ENCODE measurements at places on chromosomes 3 and 15.

- no peak for DNase-seq
Measured at GRCh38 chr3:129277829-129278271, 820 bp upstream of the HMCES start.

DNA sequence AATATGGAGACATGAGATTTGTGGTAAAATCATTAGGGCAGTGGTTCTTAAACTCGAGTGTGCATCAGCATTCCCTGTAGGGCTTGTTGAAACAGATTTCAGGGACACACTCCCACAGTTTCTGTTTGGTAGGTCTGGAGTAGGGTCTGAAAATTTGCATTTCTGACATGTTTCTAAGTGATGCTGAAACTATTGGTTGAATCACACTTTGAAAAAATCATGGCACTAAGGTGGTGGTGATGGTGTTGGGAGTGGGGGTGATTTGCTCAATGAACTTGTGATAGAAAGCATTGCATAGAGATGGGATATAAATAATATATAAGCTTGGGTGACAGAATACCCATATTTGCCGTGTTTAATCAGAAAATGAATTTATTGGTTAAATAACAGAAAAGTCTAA is 11.3 kb downstream of the MITF start:
- no peak for DNase-seq

DNA sequence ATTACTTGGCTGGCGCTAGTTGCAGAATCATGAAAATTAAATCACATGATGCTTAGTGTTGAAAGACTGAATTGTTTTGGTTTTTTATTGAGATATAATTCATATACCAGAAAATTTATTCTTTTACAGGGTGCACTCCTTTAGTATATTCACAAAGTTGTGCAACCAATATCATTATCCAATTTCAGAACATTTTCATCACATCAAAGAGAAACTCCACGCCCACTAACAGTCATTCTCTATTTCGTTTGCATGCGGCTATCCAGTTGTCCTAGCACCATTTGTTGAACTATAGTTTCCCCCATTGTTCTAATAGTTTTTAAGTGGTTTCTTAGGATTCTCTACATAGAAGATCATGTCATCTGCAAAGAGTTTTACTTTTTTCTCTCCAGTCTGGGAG is 3.7 kb downstream of the EHD4 start:
- DNase-seq, result no peak

DNA sequence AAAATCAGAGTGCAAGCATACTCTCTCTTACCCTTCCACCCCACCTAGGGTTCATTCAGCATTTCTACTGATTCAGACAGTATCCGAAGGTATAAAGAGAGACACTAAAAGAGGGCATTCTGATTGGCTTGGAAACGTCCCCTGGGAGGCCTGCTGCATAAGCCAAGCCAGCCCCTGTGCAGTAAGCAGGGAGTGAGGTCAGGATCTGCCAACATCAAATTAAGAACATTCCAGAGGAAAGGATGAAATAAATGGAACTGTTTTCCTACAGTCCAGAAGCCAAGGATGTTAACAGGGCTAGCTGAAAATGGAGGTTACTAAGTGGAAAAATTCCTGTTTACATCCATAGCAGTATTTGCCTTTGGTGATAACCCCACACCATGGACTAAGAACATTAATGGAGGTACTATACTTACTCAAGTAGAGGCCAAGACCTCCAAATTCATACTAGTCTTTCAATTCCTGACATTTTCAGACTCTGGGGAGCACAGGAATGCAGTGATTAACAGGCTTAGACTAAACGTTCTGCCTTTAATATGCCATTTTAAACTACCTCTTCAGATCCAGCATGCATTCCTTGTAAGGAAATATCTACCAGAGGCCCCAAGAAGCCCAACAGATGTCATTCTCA is 34.5 kb downstream of the NPTN start:
- no peak for DNase-seq

GRCh38 chr3:39250116-39250747 is 29.6 kb downstream of the CX3CR1 start:
- DNase-seq, result no peak

DNA sequence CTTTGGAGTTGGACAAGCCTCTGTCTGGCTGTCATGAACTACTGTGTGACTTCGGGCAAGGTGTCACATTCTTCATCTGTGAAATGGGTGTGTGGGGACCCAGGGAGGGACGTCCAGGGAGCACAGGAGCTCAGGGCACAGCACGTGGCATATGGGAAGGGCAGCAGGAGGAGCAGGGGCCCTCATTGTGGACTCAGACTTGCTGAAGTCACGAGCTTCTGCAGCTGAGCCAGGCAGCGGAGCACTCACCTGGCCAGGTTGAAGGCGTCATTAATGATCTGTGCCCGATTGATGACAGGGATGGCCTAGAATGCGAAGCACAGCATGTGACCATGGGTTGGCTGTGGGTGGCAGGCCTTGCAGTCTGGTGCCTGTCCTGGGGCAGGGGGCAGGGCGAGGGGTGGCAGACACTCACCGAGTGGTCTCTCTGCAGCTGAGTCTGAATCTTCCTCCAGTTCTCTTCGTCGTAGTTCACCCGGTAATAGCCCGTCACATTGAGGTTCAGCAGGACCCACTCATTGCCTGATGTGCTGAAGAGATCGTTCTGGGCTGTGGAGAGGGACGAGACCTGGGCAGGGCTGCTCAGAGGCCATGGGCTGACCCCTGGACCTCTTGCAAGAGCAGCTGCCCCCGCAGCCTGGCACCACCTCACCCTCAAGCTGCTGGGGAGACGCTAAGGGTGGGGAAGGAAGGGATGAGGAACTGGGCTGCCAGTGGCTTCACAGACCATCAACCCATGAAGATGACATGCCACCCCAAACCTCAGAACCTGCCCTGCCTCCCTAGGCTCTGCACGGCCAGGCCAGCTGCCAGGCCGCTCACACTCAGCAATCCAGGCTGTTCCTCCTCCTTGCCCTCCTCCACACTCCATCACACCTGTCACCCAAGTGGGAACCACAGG is 15.4 kb downstream of the ANPEP start:
- no peak for DNase-seq

DNA sequence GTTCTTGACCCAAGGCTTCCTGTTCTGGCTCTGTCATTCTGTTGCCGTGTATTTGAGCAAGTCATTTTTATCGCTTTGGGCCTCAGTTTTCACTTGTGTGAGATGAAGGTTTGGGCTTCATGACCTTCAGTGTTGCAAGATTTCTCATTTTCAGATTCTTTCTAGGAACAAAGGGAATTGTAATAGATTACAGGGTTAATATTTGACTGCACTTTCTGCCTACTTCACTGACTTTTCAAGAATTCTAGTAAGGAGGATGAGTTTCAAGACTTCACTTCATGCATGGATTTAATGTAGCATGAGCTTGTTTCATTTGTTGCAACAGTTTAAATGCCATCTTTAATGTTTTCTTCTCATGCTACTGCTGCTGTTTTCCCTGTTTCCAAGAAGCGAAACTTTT is 226.5 kb downstream of the NLGN1 start:
- DNase-seq, result no peak

DNA sequence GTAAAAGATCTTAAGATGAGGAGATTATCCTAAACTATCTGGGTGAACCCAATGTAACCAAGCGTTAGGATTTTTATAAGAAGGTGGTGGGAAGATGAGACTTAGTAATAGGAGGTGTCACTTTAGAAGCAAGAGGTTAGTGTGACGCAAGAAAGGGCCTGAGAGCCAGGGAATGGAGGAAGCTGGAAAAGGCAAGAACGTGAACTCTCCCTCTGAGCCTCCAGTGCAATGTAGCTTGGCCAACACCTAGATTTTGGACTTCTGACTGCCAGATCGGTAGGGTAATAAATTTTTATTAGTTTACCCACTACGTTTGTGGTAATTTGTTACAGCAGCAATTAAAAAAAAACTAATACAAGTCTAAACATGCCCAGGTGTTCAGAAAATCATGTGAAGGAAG is 20.8 kb upstream of the CNTN6 start:
- DNase-seq, result no peak

DNA sequence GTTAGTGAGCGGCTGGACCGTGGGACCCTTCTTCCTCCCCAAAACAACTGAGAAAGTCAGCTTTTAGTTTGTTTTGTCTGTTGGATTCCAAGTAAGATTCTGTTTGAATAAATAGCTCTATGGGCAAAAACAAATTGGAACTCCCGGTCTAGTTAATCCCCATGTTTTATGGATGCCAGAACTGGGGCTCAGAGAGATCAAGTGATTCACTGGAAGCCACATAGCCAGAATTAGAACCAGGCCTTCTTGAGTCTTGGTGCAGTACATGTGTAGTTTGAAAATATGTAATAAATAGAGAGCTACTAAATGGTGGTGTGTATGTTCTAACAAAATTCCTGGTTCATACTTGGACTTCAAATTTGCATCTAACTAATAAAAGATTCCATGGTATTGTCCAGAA is 29.3 kb upstream of the POLR2M start:
- no peak for DNase-seq

DNA sequence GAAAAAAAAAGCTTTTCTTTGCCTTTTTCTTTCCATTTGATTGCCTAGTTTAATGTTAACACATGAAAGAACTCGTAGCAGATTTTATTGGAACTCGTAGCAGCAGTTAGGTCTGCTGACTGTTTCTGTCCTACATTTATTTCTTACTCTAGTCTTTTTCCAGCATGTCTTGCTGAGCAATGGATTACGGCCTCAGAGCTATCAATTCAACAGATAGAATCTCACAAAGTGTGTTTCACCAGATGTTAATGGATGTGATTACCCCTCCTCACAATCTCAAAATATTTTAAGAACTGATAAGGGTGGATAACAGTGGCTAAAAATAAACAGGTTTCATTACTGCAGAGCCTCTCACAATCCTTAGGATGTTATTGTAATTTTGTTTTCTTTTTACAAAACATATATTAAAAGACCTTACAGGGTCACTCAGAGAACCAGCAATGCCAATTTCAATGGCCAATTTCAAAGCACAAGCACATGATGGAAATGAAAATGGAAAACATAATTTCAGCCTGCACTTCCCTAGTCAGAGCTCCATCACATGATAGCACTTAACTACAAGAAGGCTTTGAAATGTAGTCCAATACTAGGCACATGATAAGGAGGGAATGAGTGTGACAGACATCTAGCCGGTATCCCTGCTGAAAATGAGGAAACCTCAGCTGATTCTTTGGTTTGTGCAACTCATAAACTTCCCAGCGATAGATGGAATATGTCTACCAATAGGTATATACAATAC is 838.1 kb upstream of the SEMA6D start:
- DNase-seq, result no peak

DNA sequence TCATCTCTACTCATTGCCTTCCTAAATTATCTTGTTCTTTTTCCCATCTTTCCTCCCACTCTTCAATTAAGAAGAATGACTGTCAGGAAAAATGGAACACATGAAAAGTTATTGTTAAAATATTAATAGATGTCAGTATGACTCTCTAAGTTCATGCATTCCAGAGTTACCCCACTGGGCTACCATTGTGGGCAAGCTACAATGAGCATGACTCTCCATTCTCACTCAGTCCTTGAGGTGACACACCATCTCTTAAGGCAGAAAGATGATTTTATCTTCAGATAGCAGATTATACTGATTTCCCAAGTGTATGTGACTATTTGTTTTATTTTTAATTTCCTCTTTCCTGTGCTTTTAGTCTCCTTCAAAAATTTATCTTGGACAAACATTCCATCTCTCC is 144.3 kb downstream of the ALCAM start:
- no peak for DNase-seq

GRCh38 chr3:52345521-52346109 is 29.5 kb downstream of the DNAH1 start:
- DNase-seq, result no peak

DNA sequence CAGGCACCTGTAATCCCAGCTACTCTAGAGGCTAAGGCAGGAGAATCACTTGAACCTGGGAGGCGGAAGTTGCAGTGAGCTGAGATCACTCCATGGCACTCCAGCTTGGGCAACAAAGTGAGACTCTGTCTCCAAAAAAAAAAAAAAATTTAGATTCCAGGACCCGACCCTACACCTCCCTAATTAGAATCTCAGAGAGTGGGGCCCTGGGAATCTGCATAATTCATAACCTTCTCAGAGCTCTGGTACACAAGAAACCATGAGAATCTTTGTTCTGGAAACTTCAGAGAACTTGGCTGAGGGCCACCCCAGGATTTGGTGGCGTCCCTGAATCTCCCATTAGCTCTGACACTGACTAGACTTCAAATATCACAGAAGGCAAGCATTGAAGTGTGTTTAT is 31.5 kb downstream of the B3GNT5 start:
- no peak for DNase-seq

GRCh38 chr3:53193466-53194209 is 32.6 kb downstream of the PRKCD start:
- DNase-seq, result no peak

DNA sequence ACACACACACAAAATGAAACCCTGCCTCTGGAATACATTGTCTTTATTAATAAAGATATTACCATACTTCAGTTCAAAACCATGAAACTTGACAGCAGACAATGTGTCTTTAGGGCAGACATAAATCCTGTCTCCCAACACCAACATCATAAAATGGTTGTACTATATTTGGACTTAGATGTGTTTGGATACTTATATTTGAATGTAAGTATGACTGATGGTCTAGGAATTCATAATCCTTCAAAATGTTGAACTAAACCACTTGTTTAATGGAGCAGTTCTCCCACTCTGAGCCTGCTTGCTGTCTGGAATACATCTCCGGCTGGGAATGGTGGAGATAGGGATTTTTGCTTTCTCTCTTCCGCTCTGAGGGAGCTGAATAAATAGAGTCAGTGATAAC is 10.6 kb downstream of the FBN1 start:
- no peak for DNase-seq

- DNase-seq, result no peak
Measured at GRCh38 chr3:9749296-9749644, 482 bp upstream of the OGG1 start.

- DNase-seq, result no peak
Measured at GRCh38 chr3:14422016-14422963, 19.9 kb downstream of the SLC6A6 start.

DNA sequence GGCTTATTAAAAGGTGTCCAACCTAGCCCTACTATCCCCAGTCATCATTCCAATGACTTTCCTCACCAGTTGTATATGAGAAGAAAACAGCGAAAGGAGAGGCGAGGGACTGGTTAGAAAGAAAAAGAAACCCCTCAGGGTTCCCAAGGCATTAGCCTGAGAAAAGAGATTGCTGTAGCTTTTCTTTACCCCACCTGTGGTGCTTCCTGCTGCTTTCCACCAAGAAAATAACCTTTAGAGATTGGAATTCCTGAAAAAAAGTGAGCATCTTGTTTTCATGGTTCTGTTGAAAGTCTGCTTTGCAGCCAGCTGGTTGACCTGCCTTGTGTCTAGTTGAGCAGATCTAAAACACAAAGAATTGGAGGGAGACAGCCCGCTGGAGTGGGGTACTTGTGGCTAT is 196.4 kb downstream of the CADPS start:
- DNase-seq, result no peak

GRCh38 chr3:194861375-194861774 is 175.7 kb downstream of the FAM43A start:
- no peak for DNase-seq

Data from immature natural killer cell (primary cell).